Central memory CD4-positive, alpha-beta T cell (primary cell): ENCODE measurements at places on chromosomes 5 and 9.

GRCh38 chr5:81516091-81516490 is 122.2 kb upstream of the ACOT12 start:
- DNase-seq = no peak

DNA sequence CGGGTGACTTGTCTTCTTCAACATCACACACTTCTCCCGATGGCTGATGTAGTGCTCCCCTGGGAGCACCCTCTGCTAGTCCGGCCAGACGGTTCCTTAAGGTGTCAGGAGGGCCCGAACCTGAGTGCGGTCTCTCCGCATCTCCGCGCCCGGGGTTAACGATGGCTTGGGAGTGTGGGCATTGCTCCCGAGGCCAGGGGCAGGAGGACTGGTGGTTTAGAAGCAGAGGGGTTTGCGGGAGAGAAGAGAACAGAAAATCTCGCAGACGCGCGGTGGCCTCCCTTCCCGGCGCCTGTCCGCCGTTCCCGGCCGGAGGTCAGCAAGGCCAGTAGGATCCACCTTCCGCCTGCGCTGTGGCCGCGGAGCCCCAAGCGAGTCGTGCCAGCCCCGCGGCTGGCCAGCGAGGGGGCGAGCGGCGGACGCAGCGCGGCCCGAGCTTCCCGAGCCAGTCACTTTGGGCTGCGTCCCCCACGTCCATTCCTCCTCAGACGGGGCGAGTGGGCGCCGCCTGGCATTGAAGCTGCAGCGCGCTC is 700 bp downstream of the CDO1 start:
- no peak for DNase-seq

DNA sequence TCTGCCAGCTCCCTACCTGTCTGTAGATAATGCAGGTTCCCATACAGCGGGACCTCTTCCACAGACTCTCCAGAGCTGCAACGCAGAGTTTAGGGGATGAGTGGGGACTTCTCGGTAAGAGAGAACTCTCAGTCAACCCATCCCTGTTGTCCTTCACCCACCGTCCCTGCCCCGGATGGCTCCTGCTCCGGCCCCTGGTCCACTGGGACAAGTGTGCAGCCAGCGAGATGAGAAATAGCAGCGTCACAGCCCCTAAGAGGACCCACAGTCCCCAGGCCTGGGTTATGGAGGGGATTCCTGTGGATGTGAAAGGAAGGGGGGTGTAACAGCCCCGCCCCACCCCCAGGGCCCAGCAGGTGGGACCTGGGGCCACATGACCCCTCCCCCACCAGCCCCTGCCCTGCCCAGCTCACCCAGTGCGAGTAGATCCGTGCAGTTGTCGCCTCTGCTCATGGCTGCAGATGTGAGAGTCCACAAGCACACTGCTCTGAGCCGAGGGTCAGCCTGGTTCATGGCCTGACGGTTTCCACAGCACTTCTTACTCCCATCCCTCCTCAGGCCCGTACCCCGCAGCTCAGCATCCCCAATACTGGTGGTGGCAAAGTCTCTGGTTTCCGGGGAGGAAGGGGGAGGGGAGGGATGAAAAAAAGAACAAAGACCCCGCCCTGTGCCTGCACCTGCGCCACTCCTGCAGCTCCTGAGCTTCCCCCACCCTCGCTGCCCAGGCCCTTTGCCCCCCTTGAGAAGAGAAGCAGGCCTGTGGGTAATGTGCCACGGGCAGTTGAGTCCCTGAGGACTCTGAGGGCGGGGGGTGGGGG is at the start of gene SIT1:
Gene SIT1 (minus strand): TSS at position 591 of the 818 bp plus-strand sequence. CDS start 78 bp downstream, at position 513.
- DNase-seq = peak; percentile 44

- no peak for DNase-seq
Observed at GRCh38 chr5:33105521-33105941, 335.2 kb upstream of the TARS1 start.

DNA sequence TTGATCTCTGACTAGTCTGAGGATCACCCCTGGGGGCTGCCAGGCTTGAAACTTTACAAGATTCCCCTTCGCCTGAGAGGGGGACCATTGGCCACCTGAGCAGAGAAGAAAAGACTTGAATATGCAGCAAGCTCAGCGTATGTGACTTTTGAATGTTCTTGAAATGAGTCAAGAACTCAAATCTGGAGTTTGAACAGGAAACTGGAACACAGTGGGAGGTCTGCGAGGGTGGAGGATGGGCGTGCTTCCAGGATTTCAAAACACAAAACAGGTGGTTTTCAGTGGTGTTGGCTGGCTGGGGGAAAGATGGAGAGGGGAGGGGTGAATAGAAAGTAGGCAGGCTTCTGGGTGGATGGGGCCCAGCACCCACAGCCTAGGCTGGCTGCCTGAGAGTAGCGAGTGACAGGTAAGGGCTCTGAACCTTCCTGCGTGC is 40.6 kb downstream of the TMEM174 start:
- DNase-seq = no peak

GRCh38 chr9:116791326-116791725 is 104.2 kb downstream of the TRIM32 start:
- no peak for DNase-seq
